ENCODE measurements at places on chromosomes 3 and 15.

DNA sequence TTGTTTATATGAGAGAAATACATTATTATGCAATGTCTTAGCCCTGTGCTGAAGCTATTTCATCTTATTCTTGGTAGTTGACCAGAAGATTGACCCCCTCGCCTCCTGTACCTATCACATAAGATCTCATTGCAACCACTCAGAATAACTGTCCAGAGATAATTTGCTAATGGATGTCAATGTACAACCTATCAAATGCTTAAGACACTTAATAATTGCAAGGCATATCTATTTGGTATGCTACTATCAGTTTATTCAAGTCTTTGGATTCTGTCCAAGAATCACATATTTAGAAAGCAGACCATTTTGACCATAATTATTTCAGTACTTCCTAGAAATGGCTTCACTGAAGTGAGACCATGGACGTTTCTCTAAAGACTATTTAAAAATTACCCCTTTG is 241.6 kb downstream of the GAP43 start:
- DNase-seq = no peak

DNA sequence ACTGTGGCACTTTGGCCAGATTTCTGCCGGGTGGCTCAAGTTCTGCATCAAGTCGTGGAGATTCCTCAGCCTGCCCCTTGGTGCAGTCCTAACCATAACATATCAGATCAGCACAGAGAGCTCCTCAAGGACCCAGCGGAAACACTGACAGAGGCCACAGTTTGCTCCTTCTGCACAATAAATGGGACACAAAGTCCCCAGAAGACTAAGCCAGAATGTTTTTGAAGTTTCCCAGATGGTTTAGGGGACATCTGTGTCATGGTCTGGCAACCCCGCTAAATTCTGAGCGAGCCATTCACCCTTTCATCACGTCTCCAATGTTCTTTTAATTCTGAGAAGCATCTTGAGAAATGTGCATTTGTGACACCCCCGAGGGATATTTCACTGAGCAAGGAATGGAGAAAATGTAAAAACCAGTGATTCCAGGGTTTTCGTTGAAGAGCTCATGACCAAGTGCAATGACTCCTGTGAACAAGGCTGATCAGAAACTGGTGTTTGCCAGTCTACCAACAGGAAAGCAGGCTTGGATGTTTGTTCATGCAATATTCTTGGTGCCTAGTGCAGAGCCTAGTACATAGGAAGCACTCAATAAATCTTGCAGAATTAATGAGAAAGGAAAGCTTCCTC is 64.8 kb upstream of the LMCD1 start:
- DNase-seq = no peak

DNA sequence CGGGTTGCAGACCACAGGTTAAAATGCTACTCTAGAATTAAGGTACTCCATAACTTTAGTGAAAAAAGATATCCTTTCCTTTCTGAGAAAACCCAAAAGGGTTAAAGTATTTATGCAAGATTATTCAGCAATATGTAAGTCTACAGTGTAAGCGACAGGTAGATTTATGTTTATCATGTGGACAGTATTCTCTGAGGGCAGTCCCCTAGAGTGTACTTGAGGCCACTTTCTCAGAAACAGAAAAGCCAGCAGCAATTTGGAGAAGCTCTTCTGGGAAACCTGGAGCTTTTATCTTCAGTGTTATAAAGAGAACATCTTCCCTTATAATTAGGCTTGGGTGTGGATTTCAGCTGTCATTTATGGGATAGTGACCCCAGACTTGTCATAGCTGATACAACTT is 8.9 kb downstream of the ST3GAL6 start:
- DNase-seq = no peak

DNA sequence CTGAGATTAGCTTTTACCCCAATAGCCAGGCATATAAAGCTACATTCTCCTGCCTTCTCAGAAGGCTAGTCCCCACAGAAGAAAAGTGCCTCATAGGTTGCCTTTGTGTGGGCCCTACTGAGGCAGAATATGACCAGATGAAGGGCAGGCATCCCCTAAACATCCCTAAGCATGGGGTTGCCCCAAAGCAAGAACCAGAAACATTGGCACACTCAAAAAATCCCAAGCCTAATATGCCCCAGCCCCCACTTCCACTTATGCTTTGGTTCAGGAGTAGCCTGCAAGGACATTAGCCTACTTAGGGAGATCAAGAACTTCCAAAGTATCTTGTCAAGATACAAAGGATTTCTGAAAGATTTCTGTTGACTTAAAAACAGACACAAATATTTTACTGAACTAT is 29.7 kb downstream of the WHAMM start:
- DNase-seq = no peak

All from skin of body (tissue), 3 donors.